ENCODE measurements at places on chromosomes 3 and 15.

- DNase-seq: no peak
Observed at GRCh38 chr15:63918317-63918672, 84.5 kb upstream of the HERC1 start.

DNA sequence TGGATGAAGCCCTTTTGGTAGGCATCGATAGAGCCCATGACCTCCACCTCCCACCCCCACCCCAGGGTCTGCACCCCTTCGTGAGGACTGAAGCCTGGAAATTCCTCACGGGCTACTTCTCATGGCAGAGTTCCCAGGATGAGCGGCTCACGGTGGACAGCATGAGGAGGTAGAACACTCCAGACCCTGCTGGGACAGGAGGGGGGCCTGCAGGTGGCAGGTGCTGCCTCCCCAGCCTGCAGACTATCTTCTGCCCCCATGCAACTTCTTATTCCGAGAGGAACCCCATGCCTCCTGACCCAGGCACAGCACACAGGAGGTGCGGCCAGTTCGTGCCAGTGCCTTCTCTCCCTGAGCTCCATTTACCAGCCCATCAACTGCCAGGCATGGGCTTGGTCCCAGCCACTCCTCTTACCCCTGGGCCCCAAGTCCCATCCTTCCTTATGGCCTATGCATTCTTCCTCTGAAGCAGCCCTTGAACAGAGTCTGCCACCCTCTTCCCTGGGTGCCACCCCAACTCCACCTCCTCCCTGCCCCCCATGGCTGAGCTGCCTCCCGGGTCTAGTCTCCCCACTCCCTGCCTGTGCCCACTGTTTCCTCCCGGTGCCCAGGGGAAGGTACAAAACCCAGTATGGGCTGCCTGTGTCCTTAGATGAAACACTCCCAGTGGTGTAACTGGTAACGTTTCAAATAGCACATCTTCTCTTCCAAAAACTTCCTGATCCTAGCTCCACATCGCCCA is 8.4 kb downstream of the TBC1D21 start:
- no peak for DNase-seq

GRCh38 chr3:170164717-170165116 is 16.8 kb downstream of the PHC3 start:
- DNase-seq: no peak

- no peak for DNase-seq
Observed at GRCh38 chr3:54818486-54818885, 109.4 kb downstream of the LRTM1 start.

Measured in small intestine (tissue), 16 donors.